ENCODE measurements at places on chromosomes 13 and 19.

- no peak for DNase-seq
Observed at GRCh38 chr19:13574933-13575332, 68.7 kb upstream of the CACNA1A start.

DNA sequence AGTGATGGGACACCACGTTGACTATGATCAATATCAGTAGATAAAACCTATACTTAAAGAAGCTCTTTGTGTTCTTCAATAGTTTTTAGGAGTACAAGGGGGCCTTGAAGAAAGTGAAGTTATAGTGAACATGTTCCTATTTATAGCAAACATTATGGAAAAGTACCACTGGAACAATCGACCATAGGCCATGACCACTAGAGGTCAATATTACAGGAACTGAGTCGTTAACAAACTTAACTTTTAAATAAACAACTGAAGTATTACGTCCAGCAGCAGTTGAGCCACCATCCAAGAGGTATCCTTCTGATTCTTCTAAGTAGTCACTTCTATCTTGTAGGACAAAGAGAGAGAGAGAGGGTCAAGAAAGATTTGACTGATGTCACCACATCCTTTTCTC, 391.0 kb upstream of the SLITRK5 start:
- no peak for DNase-seq

DNA sequence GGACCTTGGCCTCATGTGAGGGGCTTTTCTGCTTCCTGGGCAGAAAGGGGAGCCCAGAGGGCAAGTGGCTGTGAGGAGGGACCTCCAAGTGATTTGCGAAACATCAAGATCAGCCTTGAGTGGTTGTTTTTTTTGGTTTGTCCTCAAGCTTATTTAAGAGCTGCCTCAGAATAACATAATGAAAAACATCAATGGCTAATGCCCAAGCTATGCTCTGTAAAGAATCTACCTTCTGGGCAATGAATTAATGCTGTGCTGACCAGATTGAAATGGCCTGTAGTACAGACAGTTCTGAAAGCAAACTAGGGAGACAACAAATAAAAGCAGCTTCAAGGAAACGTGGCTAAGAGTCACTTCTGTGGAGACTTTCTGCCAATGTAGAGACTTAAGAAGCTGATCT, 8.3 kb downstream of the TMEM255B start:
- no peak for DNase-seq

GRCh38 chr13:113951246-113951999, 22.5 kb downstream of the C13orf46 start:
- no peak for DNase-seq

GRCh38 chr13:25930653-25931052, 121.2 kb downstream of the SHISA2 start:
- DNase-seq = no peak

DNA sequence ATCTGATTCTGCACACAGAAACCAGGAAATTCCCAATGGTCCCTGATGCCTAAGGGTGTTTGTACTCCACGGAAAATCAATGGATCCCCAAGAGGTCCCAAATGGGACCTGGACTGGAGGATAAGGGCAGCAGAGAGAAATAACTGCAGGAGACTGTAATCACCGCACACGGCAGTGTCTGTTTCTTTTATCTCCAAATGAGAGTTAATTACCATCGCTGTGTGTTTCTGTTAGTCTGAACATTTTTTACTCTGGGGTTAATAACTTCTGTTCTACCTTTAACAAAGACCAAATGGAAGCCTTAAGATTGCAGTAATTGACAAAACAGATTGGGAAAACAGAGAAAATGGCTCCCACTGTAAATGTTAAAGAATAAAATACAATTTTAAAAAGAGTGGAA, 320.9 kb downstream of the DCLK1 start:
- no peak for DNase-seq

DNA sequence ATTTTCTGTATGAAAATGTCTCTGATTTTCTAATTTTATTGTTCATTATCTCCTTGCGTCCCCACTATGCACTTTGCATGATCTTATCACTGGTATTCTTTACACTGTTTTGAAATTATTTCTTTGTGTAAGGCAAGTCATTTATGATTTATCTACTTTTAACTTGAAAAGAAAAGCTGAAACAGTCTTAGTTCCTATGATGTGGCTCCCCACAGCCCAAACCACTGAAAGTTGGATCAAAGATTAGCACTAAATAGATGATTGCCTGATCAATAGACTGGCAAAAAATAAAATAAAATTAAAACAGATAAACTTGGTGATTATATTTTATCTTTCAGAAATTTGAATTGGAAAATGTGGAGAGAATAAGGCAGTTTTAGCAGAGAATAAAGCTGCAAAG, 1101.9 kb downstream of the PCDH9 start:
- DNase-seq = no peak

GRCh38 chr19:2039959-2040646, 10.9 kb downstream of the MKNK2 start:
- no peak for DNase-seq

- no peak for DNase-seq
Observed at GRCh38 chr19:43743059-43743458, 11.7 kb downstream of the SMG9 start.

GRCh38 chr13:40313269-40314200, 352.9 kb downstream of the FOXO1 start:
- no peak for DNase-seq

- no peak for DNase-seq
Observed at GRCh38 chr13:103395139-103395538, 328.9 kb upstream of the SLC10A2 start.

- no peak for DNase-seq
Observed at GRCh38 chr13:71457645-71458044, 409.4 kb downstream of the DACH1 start.

DNA sequence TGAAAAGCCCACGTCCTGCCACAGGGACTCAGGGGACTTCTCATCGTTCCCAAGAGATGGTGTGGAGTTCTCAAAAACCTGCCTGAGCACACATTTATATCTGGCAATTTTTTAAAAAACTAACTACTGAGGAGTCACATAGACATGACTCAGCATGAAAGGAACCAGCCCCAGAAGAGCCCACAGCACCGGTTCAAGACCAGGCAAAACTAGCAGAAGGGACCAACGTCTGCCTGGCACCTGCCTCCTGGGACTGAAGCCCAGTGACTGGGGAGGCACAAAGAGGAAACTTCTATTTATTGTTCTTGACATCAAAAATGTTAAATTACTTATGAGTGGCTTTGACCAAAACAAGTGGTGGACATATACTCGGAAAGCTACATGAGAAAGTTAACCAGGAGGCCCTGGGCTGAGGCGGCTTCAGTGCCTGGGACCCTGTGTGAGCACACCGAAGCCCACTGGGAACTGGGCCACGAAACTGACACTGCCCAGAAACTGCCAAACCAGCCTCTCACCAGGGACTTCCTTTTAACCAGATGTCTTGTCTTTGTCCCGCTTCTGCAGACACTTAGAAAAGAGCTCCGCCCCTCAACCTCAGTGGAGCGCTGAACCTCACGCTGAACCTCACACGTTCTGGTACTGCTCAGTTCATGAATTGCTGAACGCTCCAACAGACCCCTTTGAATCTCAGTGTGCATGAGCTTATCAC, 25.7 kb downstream of the C13orf46 start:
- no peak for DNase-seq

DNA sequence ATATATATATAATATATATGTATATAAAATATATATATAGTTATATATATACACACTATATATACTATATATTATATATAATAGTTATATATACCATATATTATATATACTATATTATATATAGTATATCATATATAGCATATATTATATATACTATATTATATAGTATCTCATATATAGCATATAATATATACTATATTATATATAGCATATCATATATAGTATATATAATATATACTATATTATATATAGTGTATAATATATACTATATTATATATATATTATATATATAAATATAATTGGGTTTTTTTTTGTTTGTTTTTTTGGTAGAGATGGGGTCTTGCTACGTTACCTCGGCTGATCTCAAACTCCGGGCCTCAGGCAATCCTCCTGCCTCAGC, 11.6 kb upstream of the HNRNPL start:
- DNase-seq = no peak

DNA sequence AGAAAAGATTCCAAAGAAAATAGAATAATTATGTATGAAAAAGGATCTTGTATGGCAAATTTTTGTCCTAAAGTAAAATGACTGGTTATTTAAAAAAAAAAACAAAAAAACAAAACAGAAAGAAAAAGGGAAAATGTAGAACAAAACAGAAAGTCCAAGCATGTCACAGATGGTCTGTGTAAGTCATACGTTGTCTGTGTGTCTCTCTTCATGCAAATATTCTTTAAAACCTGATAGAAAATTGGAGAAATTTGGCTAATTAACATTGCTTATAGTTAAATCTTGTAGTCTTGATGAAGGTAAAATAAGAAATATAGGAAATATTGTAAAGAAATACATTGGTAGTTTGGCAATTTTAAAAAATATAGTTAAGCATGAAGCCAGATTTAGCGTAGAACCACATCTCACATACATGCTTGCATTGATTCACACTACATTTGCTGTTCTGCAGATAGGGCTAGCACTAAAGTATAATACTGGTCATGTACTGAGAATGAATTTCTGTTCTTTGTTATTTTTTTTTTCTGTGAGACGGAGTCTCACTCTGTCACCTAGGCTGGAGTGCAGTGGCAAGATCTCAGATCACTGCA, 58.4 kb downstream of the SPRYD7 start:
- no peak for DNase-seq

- no peak for DNase-seq
Observed at GRCh38 chr19:54180691-54181091, 7.7 kb upstream of the TMC4 start.

DNA sequence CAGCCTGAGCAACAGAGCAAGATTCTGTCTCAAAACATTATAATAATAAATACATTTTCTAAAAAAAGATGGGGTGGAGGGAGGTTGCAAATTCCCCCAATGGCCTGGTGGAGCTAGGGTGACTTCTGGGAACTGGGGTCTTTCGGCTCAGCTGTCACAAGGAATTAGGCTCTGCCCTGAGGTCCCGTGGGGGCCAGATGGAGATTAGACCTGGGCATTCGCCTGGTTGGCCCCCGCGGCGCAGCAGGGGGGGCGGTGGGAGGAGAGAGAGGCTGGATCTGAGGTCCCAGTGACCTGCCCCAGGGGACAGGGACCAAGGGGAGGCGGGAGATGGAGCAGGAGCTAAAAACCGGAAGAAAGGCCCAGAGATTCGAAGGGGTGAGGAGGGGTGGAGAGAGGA, 14.8 kb downstream of the FUT6 start:
- no peak for DNase-seq

DNA sequence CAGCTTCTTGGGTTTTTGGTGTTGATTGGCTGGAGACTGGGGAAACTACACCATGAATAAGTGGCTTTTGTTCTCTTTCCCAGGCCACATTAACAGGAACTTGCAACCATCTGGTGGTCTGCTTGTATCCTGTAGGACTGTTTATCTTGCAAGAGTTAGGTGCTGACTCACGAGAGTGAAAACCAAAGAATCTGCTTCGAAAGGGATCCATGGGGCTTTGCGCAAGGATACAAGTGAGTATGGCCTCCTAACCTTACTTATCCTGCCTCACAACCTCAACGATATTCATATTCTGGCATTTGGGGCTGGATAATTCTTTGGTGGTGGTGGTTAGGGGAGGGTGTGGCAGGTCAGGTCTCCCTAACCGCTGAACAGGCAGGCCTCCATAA, 4.7 kb upstream of the SIGLECL1 start:
- DNase-seq = no peak

GRCh38 chr13:30727491-30728355, 7.6 kb upstream of the ALOX5AP start:
- no peak for DNase-seq

DNA sequence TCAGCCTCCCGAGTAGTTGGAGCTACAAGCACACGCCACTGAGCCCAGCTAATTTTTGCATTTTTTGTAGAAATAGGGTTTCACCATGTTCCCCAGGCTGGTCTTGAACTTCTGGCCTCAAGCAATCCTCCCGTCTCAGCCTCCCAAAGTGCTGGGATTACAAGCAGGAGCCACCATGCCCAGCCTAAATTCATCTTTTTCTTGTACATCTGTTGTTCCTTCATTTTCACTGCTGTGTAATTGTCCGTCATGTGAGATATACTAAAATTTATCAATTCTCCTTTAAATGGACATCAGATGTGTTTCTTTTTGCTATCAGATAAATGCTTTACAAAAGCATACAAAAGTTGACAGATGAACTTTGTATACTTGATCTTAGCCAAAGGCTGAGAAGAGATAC, 22.9 kb downstream of the DYRK1B start:
- no peak for DNase-seq

DNA sequence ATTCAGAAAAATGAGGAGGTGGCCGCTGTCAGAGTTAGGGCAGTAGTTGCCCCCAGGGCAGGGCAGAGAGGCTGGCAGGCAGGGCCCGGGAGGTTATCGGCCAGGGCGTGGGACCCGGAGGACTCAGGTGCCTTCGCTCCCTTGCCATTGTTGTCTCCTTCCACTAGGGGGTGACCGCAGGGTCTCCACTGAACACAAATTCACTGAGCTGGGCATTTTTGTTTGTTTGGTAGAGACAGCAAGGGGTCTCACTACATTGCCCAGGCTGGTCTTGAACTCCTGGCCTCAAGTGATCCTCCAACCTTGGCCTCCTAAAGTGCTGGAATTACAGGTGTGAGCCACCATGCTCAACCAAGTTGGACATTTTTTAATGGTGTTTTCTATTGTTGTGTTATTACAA, 25.1 kb downstream of the CARS2 start:
- DNase-seq = no peak

DNA sequence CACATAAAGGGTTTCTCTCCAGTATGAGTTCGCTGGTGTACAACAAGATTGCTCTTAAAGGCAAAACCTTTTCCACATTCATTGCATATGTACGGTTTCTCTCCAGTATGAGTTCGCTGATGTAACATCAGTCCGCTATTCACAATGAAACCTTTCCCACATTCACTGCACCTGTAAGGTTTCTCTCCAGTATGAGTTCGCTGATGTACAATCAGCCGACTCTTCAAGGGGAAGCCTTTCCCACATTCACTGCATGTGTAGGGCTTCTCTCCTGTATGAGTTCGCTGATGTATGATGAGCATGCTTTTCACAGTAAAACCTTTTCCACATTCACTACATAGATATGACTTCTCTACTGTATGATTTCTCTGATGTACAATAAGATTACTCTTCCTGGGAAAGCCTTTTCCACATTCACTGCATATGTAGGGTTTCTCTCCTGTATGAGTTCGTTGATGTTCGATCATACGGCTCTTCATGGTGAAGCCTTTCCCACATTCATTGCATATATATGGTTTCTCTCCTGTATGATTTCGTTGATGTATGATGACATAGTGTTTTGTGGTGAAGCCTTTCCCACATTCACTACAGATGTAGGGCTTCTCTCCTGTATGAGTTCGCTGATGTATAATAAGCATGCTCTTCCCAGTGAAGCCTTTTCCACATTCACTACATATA, 6.0 kb upstream of the ZNF614 start:
- DNase-seq = no peak

- DNase-seq = no peak
Observed at GRCh38 chr19:45959517-45960025, 14.1 kb downstream of the NOVA2 start.

GRCh38 chr13:80665792-80666333, 324.9 kb upstream of the SPRY2 start:
- no peak for DNase-seq
